ENCODE measurements at places on chromosomes 6 and 20. TPM values are rescaled to one million over a fixed set of nuclear protein-coding genes. Genes with fewer than 3 reads are reported as not detected.

DNA sequence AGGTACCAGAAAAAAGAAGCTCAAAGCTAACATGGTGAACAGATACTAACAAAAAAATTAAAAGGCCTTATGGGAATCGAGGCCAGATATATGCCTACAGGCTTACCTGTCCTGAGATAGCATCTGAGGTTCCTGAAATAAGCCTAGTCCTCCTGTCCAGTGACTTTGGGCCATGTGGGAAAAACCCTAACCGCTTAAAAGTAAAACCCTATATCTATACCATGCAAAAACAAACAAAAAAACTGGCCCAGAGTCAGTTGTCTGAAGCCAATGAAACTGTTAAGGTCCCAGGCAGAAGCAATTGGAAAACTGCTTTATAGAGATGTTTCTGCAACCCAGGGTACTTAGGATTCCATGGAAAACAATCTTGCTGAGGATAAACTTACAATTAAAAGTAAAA lies 122.9 kb downstream of the HIVEP1 start:
- no peak overlapping the region for H3K4me3 ChIP-seq
- DNase-seq, result no peak

DNA sequence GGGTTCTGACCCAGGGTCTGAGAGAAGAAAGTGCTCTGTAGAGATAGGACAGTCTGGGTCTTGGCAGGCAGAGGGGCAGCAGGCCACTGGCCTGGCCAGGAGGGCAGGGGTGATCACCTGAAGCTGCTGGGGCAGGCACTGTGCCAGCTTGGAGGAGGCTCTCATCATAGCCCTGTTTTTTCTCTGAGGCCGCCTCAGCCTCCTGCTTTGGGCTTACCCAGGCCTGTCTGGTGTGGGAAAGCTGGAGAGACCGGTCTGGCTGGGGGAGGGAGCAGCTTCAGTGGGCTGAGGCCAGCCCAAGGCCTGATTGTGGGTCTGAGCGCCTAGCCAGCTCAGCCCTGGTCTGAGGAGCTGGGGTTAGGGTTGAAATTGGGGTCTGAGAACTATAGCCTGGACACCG lies 3.9 kb downstream of the LPIN3 start:
- no peak overlapping the region for H3K27ac ChIP-seq
- peaks cover 9% of the 10 kb centered on the region for H3K4me1 ChIP-seq
- H3K27me3 ChIP-seq, result no peaks in the 10 kb centered on the region
- H3K4me3 ChIP-seq, result no peak overlapping the region
- no peaks in the 10 kb centered on the region for H3K36me3 ChIP-seq
- no peak for DNase-seq

Gene CRISP1
- total RNA-seq, result not detected

- DNase-seq, result no peak
- H3K27me3 ChIP-seq, result no peaks in the 10 kb centered on the region
- peaks cover 16% of the 10 kb centered on the region for H3K4me1 ChIP-seq
- H3K4me3 ChIP-seq, result no peak overlapping the region
- no peak overlapping the region for H3K27ac ChIP-seq
Measured at GRCh38 chr20:63733579-63734081, 2.8 kb upstream of the LIME1 start.

GRCh38 chr6:119881416-119881815 lies 531.9 kb upstream of the MAN1A1 start:
- no peaks in the 10 kb centered on the region for H3K27me3 ChIP-seq
- H3K4me3 ChIP-seq, result no peak overlapping the region
- no peak overlapping the region for H3K27ac ChIP-seq
- no peaks in the 10 kb centered on the region for H3K4me1 ChIP-seq
- DNase-seq, result no peak

- H3K27ac ChIP-seq, result no peak overlapping the region
- no peaks in the 10 kb centered on the region for H3K36me3 ChIP-seq
- H3K4me1 ChIP-seq, result no peaks in the 10 kb centered on the region
- H3K4me3 ChIP-seq, result no peak overlapping the region
- DNase-seq, result no peak
- no peaks in the 10 kb centered on the region for H3K27me3 ChIP-seq
Measured at GRCh38 chr6:90907931-90908655, 321.2 kb upstream of the MAP3K7 start.

GRCh38 chr6:142721215-142721920 lies 223.6 kb downstream of the HIVEP2 start:
- no peak overlapping the region for H3K4me3 ChIP-seq
- no peaks in the 10 kb centered on the region for H3K36me3 ChIP-seq

Gene TRIM31
- total RNA-seq, result 0.35 TPM

DNA sequence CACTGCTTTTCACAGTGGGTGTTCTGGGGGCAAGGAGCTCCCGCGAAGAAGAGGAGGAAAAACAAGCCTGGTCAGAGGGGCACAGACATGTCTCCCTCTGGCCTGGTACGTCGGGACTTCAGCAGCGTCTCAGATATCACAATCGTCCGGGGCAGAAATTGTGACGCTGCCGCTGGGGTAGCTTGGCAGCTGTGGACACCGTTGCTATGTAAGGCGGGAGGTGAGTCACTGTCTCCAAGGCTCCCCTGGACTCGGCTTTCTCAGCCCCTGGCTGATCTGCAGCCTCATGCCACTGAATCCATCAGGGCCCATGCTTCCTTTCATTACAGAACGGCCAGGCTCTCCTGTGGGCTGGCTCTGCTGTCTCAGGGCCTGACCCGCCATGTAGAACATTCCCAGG lies 98.7 kb downstream of the SULF2 start:
- peaks cover 7% of the 10 kb centered on the region for H3K4me1 ChIP-seq
- H3K36me3 ChIP-seq, result no peaks in the 10 kb centered on the region
